Effector memory CD4-positive, alpha-beta T cell (primary cell): ENCODE measurements at places on chromosomes 12 and 14.

DNA sequence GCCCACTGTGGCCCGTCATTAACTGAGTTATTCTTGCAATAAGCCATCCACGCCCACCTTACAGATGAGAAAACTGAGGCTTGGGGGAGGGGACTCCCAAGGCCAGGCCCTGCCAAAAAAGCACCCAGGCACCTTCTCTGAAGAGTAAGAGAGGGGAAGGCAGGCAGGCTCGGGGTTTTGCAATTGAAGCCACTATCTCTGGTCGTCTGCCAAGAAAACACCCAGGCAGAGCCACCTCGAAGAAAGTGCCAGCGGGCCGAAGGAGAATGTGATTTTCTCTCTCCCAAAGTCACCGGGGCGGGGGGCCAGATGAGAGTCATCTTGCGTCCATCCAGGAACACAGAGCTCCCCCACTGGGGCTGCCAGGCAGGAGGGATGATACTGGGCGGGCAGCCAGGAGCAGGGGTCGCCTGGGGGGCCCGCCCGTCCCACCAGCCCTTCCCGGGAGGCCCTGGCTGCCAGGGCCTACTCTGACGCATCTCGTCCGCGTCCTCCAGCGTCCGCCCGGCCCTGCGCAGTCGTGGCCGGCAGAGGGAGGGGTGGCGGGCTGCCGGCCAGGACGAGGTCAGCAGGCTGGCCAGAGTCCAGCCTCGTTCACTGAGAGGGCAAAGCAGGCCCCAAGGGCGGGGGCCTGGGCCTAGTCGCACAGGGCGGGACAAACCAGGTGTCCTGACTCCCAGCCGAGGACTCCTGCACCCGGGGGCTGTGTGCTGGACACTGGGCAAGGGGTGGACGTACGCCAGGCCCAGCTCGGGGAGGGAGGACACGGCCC, 74.3 kb downstream of the RFLNA start:
- DNase-seq = no peak

DNA sequence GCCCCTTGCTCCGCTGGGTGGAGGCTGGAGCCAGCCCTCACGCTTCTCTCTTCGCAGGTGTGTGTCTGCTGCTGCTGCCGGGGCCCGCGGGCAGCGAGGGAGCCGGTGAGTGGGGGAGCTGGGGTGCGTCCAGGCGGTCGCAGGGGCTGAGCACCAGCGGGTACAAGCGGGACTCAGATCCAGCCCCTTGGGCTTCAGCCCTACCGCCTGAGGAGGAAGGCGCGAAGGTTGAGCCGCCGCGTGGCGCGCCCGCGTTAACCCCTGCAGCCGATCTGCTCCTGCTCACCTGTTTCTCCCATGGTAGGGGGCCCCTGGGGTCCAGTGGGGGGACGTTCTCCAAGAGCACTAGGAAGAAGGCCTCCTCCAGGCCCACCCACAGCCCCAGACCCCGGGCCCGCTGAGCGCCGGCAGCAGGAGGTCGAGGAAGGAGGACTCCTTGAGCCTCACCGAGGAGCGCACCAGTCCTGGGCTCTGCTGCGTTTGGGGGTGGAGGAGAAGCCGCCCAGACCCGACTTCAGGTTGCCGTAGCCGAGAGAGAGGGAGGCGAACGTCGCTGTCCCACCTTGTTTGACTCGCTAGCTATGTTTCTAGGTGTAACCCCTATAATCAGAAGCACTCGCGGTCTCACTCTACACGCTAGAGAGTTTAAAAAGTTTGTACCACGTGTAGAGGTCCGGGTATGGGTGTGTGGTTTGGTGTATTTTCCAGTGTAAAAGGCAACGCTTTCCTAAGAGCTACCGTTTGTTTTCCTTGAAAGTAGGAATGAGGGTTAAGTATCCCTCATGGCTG, 834 bp downstream of the COCH start:
- DNase-seq = no peak

GRCh38 chr12:70448371-70448770, 82.3 kb downstream of the KCNMB4 start:
- DNase-seq = no peak

GRCh38 chr14:45247427-45247826, 5.6 kb downstream of the MIS18BP1 start:
- no peak for DNase-seq
